ENCODE measurements at places on chromosomes 2 and 18.
A peak's percentile ranks its signal among the peaks of the same experiment; 100 is the strongest.

- DNase-seq: no peak
Measured at GRCh38 chr18:25225151-25225550, 126.8 kb downstream of the ZNF521 start.

DNA sequence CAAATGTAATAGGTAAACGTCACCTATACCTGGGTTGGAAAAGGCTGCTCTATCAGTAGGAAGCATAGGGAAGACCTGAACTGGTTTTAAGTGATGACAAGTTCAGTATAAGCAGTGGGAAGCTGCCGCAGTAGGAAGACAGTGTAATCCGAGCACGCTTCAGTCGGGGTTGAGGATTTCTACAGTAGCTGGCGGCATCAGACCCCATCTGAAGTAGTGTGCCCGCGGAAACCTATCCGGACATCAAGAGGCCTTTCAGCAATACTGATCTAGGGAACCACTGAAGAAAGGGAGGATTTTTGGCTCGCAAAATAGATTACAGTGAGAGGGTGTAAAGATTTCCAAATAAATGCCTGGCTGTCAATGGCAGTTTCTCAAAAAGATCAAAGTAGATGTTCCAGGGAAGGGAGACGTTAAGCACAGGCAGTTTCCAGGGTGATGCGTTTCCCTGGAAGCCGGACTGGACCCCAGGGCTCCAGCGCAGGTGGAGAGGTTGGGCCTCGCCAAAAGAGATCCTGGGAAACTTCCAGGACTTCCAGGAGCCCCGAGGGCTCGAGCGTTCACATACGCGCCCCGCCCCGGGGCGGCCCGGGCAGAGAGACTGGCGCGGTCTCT lies 5.3 kb downstream of the LOXL3 start:
- no peak for DNase-seq

- no peak for DNase-seq
Measured at GRCh38 chr2:3076848-3077642, 300.6 kb downstream of the EIPR1 start.

DNA sequence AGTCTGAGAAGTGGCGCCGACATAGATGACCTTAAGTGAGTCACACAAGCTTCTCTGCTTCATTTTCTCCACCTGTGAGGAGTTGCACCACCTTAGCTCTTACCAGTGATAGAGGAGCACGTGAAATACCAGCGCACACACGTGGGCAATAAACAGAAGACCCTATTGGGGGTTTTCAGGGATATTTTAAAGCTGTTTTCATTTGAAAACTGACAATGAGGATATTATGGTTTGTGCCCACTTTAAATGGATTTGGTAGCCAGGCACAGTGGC lies 47.3 kb upstream of the FZD7 start:
- no peak for DNase-seq

GRCh38 chr2:237434866-237435311 lies 20.9 kb upstream of the COL6A3 start:
- peak; percentile 61 for DNase-seq

- no peak for DNase-seq
Measured at GRCh38 chr2:177673602-177674595, 281.3 kb downstream of the AGPS start.

GRCh38 chr2:133418021-133418420 lies 150.2 kb downstream of the NCKAP5 start:
- no peak for DNase-seq

DNA sequence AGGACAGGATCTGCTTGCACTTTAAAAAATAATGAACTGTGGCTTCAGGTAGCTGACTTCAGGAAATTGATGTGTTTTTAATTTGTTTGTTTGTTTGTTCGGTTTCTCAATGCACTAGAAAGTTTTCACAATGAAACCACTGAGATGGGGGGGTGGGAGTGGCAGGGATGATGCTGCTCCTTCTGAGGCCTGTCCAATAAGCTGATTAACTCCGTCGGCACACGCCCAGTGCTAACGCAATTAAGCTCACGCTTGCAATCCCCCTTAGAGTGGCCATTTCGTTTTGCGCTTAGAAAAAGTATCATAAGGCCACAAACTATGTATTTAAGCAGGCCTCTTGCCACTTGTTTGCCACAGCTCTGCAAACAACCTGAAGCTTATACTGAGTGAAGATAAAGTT lies 12.5 kb upstream of the GPR39 start:
- DNase-seq: no peak

DNA sequence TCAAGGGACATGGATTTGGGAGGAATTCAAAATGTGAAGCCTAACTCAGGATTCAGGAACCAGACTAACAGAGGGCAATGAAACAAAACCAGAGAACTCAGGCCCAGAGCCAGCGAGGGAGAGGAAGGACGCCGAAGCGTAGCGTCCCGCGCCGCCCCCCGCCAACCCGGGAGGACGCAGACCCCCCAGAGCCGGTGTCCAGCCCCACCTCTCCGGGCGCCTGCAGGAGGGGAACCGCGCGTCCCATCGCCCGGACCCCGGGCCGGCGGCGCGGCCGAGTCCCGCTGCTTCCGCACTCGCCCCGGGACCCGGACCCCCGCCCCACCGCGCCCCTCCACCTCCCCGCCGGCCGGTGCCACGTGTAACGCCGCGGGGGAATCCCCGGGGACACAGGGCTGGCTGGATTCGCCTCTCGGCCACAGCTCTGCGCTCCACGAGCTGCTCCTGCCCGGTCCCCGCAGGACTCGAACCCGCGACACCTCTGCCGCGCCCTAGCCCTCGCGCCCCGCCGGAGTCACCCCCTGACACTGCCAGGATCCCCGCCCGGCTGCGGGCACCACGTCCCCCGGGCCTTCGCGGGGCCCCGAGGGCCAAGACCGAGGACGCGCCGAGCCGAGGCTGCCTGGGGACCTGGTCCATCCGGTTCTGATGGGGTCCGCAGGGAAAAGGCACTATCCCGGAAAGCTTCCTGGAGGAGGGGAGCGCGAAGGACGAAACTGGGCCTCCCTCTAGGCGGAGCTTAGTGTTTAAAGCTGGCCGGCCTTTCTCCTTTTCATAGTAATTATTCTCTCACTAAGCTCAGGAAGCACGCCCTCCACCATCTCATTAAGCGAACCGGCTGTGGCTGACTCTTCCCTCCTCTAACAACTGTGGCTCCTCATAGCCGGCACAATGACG lies 40.4 kb upstream of the FAM124B start:
- DNase-seq: no peak

DNA sequence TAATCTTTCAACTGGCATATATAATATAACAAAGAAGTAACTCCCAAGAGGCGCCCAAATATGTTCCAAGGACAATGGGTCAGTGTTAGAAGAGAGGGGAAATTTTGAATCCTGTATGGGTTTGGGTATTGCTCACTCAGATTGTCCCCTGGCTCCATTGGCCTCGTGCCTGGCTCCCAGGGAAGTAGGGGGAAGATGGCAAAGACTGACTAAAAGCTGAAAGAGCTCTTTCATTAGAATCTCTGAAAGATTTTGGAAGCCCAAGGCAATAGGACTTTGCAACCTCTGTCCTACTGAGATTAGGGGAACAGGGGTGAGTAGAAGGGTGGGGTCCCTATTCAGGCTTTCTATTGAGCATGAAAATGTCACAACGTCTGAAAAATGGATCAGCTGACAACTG lies 1272.8 kb upstream of the ZEB2 start:
- no peak for DNase-seq

DNA sequence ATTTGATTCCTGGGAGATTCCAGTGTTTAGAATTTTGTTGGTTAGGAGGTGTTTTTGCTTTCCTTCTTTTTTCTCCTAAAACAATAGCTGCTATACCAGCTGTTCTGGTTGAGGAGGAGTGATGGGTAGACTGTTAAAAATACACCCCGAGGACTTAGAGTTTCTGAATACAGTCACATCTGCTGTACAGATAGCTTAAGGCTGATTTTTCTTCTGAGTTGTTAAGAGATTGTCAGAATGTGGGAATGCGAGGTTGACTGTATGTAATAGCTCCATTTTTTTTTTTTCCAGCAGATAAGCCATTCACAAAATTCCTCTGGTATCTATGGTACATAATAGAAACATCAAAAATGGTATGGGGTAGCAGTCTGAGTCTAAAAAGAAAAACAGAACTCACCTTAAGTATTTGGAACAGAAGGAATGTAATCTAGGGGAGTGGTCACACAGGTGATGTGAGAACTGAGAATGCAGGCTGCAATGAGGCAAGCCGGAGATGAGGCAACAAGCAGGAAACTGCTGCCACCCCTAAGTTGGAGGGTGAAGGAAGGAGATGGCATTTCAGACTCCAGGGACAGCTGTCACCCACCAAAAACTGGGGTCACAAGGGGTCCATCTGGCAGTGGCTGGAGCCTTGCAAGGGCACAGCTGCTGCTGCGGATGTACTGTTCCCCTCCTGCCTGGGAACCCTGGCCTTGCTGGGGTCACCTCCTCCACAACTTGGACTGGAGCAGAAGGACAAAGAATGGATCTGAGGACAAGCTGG lies 2.4 kb downstream of the DGKD start:
- DNase-seq: no peak

- no peak for DNase-seq
Measured at GRCh38 chr2:233063269-233063975, 3.3 kb downstream of the INPP5D start.

GRCh38 chr2:30334762-30335363 lies 103.5 kb downstream of the LBH start:
- no peak for DNase-seq

GRCh38 chr2:26911911-26912861 lies 58.3 kb upstream of the MAPRE3 start:
- DNase-seq: no peak

DNA sequence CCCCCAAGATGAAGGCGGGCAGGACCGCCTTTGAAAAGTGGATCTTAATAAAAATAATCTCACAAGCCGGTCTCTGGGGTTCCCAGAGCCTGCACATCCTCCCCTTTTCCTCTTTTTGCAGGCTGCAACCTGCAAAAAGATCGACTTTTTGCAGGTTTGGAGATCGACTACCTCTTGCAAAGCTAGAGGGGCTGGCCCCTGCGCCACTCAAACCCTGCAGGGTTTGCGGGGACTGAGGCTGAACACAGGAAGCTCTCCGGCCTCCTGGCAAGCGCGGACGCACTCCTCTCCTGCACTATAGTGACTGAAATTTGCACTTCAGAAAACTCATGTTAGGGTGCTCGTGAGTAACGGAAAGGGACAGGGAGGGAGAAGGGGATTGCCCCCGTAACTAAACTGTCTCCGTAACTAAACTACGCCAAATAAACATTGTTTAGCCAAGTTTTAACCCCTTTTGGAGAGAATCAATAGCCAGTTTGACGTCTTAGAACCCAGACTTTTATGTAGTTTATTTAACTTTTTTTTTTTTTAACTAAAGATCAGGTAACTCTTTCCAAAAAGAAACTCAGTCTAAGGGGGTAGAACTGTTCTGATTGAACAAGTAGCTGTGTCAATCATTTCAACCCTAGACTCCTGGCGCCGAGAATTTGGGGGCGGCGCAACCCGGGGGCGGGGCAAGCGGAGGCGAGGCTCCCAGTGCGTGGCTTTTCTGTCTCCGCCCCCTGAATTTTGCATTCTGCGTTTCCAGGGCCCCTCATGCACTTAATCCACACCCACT lies 2.5 kb downstream of the IGFBP5 start:
- DNase-seq: peak; percentile 65

GRCh38 chr2:6937582-6937981 lies 20.4 kb downstream of the RNF144A start:
- DNase-seq: no peak

GRCh38 chr2:240956171-240956934 lies 42.1 kb upstream of the SNED1 start:
- no peak for DNase-seq

DNA sequence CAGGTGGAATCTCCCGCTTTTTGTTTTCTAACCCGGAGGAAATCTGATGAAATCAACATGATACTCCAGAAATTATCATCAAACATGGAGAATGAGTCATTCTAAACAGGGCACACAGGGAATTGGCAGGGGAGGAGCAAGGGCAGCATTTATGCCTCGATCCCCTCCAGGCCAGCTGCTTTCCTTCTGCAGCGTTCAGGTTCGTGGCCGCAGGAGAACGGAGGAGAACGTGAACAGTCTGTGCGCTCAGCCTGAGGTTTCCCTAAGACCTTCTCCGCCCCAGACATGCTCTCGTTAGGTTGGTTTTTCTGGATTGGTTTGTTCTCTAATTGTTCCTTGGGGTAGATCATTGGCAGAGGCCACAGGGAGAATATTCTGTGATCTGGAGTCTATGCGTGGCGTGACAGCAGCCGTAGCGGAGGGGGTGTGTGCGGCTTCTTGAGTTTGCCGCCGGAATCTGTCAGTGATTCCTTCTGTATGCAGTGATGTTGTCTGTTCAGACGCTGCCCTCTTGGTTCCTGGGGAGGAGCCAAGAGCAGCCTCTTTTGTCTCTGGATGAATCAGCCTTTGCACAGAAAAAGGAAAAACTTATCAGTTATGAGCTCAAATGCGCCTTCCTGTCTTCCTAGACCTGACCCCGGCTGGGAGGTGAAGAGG lies 75.9 kb downstream of the SH3BP4 start:
- no peak for DNase-seq

DNA sequence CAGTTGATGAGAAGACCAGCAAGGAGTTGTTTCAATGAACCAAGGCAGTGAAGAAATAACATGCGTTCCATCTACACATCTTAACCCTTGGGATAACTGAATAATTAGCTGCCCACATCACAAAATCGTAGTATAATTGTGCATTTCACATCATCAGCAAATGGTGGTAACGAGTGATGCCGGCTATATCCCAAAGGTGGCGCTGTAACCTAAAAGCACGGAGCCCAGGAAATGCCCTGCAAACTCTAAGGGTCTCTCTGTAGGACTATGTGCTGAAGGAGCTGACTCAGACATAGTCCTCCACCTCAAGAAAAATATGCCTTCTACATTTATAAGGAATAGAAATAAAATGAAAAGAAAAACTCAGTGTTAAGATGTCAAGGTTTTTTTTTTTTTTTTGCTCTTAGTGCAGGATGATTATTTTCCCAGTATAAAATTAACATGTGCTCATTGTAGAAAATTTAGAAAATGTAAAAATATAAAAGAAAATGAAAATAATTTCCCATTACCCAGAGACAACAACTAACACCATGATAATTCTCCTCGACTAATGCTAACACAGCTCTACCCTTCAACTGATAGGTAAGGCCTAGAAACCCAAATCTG lies 23.1 kb upstream of the DSG3 start:
- no peak for DNase-seq

DNA sequence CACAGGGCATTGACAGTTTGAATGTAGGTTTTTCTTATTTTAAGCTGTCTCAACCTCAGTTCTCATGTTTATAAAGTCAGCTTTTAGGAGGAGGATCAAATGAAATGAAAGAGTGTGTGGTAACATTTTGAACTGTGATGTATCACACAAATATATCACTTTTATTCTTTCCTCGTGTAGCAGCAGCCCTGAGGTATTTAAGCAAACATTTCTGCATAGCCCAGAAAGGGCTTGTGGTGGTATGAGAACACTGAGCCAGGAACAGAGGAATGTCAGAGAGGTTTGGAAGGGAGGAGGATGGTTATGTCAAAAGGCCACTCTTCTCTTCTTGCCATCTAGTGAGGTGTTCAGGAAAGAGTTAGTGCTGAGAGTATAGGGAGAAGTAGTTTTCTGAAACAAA lies 150.2 kb downstream of the PARD3B start:
- DNase-seq: no peak

GRCh38 chr2:48218169-48218568 lies 311.8 kb upstream of the STON1 start:
- DNase-seq: no peak

- DNase-seq: no peak
Measured at GRCh38 chr2:156626931-156627330, 190.8 kb downstream of the GPD2 start.

- DNase-seq: no peak
Measured at GRCh38 chr18:78191276-78191675, 788.3 kb upstream of the SALL3 start.
